ENCODE measurements at places on chromosomes 3 and 15. TPM values are rescaled to one million over a fixed set of nuclear protein-coding genes. Genes with fewer than 3 reads are reported as not detected.

DNA sequence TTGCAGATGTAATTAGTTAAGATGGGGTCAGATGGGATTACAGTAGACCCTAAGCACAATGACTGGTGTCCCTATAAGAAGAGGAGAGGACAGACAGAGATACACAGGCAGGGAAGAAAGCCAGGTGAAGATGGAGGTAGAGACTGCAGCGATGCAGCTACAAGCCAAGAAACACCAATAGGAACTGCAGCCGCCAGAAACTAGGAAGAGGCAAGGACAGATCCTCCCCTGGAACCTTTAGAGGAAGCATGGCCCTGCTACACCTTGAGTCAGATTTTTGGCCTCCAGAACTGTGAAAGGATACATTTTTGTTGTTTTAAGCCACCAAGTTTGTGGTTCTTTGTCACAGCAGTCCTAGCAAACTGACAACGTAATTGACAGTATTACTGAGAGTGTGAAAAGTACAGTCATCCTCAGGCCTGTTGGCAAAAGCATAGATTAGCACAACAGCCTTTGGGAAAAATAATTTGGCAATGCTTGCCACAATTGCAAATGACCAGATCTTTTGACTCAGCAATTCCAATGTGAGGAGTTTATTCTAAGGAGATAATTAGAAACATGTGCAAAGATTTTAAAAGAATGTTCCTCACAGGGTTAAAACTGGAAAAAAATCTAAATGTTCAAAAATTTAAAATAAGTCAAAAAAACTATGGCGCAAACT is 82.6 kb upstream of the TJP1 start:
- no peak for DNase-seq

DNA sequence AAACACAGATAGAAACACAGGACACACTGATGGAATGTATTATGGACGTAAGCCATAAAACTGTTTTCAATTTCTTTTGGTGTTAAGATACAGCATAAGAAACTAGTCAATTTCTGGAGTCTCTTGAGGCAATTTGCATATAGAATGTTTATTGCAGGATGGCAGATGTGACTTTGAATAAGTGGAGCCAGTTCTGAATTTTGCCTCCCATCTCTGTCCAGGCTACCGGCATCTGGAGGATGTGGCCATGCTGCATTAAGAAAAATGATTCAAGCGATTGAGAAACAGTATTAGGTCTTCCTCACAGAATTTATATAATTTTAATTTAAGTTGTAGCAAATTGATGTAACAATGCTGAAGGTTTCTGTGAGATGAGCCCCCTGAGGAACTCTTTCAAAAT is 81.5 kb downstream of the CHST2 start:
- DNase-seq: no peak

DNA sequence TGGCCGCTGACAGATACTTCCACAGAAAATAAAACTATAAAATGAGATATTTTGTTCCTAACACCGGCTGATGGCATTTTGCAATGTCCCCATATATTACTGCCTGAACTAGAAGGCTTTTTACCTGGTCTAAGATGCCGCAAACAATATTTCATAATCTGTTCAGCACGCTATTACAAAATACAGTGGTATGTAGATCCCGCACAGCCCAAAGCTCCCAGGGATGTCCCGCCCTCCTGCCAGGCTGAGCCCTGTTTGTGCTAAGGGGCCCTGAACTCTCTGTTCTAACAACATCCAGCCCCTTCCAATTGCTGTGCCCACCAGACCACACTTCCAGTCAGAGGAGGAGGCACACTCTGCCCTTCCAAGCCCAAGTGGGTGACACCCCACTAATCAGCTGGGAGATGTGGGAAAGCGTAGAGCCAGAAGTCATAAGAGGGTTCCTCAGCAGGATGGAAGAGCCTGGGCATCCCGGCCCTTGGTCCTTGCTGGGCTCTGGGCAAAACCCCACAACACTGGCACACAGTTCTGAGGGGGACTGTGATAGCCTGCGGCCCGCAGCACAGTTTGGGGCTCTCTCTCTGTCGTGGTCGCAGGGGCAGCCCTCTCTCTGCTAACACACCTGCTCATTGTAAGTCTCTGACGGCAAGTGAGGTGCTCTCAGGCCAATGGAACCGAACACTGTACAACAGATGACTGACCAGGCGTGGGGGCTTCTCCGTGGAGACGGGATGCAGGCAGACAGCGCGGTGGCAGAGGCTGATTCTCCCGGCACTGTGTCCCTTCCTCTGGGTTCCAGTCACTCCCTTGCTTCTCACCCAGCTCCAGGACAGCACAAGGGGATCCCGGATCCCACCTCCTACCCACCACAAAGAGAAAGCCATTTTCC is 55.2 kb downstream of the PCSK6 start:
- no peak for DNase-seq

Gene LRRC31
- not detected for total RNA-seq

Gene NME9
- total RNA-seq: not detected

Measured in heart right ventricle (tissue), 16 donors.